ENCODE measurements at places on chromosomes 2 and 18. TPM values are rescaled to one million over a fixed set of nuclear protein-coding genes. Genes with fewer than 3 reads are reported as not detected.

DNA sequence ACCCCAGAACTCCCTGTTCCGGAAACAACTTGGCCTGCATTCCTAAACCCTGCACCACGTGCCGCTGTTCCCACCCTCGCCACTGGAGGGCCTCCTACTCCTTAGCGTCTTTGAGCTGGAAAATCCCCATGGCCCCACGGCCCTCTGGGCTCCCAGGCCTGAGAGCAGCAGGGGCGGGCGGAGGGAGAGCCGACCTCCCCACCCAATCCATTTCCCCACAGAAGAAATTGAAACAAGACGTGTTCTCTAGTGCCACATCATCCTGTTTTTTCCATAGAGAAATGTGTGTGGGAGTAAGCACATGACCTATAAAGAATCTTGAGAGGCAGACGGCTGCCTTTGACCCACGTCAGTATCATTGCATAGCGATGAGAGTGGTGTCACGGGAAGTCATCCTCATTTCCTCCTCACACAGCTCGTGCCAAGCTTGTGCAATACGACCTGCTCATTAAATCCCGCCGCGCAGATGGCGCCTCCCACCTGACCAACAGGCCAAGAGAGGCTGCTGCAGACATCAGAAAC is 79.2 kb downstream of the LAMA1 start:
- DNase-seq, result peak; percentile 63

The FMNL2 gene
- polyA plus RNA-seq, result 6.7 TPM

The NDC80 gene
- polyA plus RNA-seq, result 0.34 TPM

- DNase-seq, result no peak
Measured at GRCh38 chr2:10277293-10278028, 25.2 kb upstream of the HPCAL1 start.

GRCh38 chr18:36633961-36634412 is 194.8 kb downstream of the TPGS2 start:
- DNase-seq, result no peak

DNA sequence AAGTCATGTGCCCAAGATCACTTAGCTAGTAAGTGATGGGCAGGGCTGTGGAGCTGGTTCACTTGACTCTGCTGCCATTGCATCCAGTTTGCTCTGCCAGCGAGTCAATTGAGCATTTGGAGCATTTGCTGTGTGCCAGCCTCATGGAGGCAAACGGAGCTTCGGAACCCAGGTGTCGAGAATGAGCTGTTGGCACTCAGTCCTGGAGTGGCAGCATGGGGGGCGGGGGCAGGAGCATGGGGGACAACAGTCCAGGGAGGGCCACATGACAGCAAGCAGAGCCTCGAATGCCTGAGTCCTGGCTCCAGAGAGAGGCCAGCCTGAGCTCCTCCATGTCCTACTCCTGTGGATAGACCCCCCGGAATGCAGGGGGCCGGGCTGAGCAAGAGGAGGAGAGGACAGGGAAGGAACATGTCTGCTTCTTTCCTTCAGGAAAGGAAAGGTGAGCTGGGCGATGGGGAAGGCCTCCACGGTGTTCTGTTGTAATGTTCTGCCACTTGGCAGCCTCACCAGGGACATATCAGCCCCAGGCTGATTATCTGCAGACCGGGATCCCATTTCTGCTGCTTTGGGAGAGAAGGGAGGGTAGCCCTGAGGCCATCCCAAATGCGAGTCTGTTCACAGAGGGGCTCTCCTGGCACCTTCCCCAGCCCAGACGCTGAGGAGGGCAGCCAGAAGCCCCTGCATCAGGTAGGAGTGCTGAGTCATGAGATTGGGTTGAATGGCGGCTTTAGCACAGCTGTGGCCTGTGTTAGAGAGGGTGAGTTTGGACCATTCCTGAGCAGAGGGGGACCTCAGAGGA is 59.6 kb downstream of the HPCAL1 start:
- no peak for DNase-seq

DNA sequence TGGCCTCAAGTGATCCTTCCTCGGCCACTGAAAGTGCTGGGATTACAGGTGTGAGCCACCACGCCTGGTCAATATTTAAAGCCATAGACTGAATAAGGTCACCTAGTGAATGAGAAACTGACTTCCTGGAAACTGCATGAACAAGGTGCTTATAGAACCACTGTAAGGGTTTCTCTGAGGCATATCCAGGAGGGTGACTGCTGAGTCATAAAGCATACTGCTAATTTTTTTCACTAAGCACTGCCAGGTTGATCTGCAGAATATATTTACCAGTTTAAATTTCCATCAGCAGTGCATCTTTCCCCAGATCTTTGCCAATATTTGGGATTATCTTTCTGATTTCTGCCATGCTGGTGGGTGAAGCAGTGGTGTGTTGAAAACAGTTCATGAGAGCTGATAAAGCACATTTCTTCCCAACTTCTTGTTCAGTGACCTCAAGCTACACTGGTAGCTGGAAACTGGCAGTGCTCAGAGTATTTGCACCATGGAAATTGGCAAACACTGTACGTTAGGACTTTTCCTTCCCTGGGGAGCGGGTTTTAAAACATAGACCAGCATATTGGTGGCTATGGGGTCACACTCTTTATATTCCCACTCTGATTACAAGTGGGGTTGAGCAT is 4.2 kb upstream of the CLIP4 start:
- no peak for DNase-seq

The TNP1 gene
- not detected for polyA plus RNA-seq

GRCh38 chr2:189474526-189474925 is 33.3 kb downstream of the WDR75 start:
- no peak for DNase-seq

DNA sequence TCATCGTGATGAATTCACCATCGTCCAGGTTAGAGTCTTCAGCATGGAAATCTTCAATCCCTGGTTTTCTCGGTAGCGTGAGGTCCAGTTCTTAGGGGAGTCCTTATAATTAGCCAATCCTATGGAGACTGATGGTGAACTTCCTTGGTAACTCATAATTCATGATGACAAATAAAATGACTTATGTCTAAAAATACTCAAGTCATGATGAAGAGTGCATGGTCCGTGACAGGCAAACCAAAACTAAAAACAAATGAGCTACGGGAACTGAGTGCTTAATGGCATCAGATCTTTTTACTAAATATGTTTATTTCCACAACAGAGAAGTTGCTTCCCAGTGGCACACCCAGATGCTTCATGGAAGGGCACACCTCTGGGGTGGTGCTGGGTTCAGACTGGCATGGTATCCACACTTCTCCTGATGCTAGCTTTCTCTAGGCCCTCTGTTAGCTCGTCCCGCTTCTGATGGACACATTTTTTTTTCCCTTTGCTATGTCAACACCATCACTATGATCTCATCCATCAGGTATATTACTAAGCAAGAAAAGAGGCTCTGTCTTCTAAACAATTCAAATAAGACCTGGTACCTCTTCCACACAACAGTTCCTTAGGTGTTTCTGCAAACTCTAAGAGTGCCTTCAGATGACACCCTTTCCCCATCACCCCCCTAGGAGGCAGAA is 92.8 kb upstream of the NEDD4L start:
- no peak for DNase-seq

The LRP1B gene
- polyA plus RNA-seq, result 0.01 TPM

The PTPRM gene
- polyA plus RNA-seq, result 98.8 TPM
